ENCODE measurements at places on chromosomes 5 and 9.

GRCh38 chr5:62268234-62268633, 37.8 kb upstream of the KIF2A start:
- no peak for DNase-seq

- DNase-seq, result no peak
These were observed 10.6 kb upstream of the HMHB1 start for GRCh38 chr5:143801252-143801939.

- no peak for DNase-seq
These were observed 549.1 kb downstream of the MTRR start for GRCh38 chr5:8418049-8418426.

DNA sequence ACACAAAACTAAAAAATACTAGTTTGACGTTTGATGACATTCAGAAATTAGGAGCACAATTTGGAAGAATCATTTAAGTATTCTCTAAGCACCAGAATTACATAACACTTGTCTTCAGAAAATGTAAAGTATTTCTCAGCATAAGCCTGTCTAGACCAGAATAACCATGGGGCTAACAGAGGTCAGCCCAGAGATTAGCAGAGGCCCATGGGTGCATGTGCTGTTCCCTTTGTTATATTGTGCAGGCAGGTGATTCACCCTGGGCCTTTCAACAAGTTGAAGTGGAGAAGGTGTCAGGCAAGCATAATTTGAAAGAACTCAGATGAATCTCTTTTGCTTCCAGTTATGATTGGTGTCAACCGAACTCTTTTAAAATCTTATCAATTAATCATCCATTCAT, 227.9 kb downstream of the LURAP1L start:
- no peak for DNase-seq

GRCh38 chr9:18824095-18824666, 208.8 kb downstream of the SAXO1 start:
- no peak for DNase-seq

GRCh38 chr5:34854459-34855174, 15.7 kb downstream of the TTC23L start:
- no peak for DNase-seq

Measured in stimulated activated CD4-positive, alpha-beta T cell treated with anti-CD3 and anti-CD28 coated beads, Interleukin-12 subunit alpha, Interleukin-12 subunit beta, amount 100 ng/mL, for 48 hours (primary cell).